ENCODE measurements at places on chromosomes 3 and 15.
A peak's percentile ranks its signal among the peaks of the same experiment; 100 is the strongest.

- no peak for DNase-seq
Observed at GRCh38 chr3:195240939-195241338, 30.0 kb downstream of the XXYLT1 start.

- DNase-seq, result no peak
Observed at GRCh38 chr3:20246662-20247061, 60.7 kb upstream of the SGO1 start.

- DNase-seq, result no peak
Observed at GRCh38 chr3:153399636-153400035, 237.6 kb downstream of the RAP2B start.

- no peak for DNase-seq
Observed at GRCh38 chr3:150210461-150211110, 197.5 kb upstream of the TSC22D2 start.

DNA sequence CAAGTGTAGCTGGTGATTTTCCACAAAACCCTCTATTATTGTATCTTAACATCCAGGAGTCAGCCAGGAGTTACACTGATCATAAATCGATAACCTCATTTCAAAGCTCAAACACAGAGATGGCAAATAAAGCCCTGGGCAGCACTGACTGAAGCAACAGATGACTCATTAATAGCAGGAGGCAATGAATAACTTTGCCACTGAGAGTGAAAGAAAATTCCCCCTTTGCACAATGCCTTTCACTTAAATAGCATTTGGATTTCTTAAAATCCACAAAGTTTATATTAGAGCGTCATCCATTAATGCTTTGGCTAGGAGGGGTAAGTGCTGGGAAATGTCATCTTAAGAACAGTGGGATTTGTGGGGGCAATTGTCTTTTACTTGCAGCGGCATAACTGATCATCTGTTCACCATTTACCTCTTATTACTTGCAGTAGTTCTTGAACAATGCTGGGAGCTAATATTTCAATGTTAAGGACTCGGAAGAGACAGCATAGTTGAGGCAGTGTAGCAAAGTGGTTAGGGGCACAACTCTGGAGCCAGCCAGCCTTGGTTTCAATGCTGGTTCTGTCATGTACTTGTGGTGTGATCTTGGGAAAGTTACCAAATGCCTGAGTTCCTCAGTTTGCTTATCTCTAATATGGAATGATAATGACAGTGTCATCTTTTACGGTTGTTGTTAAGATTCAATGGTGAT is 630.4 kb upstream of the TBL1XR1 start:
- peak; percentile 98 for DNase-seq

- peak; percentile 95 for DNase-seq
Observed at GRCh38 chr3:136955813-136956212, 2.0 kb upstream of the IL20RB start.

DNA sequence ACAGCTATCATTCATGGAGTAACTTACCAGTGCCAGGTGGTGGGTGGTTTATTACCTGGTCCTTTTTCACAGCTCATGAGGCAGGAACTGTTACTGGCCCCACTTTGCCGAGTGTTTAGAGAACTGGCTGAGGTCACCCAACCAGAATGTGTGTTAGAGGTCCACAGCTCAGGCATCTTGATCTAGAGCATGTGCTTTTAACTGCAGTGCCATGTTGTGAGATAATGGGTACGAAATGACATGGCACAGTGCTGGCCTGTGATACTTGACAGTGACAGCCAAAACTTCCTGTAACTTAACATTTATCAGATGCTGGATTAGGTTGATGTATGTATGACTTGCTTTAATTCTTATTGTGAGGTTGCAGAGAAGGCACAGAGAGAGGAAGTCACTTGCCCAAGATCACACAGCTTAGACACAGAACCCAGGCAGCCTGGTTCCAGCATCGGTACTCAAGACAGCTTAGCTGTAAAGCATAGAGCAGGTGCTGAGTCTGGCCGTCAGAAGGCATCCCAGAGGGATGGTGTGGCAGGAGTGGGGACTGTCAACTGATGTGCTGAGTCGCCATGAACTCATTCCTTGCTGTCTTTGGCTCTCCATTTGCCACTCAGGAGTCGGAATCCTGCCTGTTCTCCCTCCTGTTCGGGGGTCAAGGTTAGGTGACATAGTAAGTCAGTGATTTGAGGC is 9.6 kb downstream of the MCM2 start:
- DNase-seq, result no peak

DNA sequence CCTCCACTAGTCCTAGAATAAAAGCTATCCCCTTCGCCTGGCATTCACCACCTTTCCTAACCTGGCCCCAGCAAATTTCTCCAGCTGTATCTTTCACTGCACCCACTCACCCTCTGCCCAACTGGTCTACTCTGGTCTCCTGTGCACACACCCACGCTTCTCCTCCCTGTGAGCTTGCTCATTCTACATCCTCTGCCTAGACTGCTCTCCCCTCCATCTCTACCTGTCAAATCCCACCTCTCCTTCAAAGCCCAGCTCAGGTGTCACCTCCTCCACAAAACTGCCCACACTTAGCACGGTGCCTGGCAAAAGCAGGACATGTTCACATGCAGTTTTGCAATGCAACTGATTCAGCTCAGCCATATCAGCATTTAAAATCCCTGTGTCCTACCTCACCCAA is 45.8 kb upstream of the NTRK3 start:
- no peak for DNase-seq

DNA sequence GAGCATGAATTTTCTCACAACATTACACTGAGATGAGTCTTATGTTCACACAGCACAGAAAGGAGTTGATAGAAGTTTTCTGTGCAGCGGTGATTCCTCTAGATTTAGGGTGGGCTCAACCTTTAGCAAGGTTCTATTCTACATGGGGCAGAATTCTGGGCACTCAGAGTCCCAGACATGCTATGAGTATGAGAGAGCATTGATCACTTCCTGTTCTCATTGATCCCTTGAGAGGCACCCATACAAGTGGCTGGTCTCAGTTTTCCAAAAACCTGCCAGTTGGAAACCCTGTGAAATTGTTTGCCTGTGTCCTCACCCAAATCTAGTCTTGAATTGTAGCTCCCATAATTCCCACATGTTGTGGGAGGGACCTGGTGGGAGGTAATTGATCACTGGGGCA is 112.5 kb upstream of the NR2F2 start:
- DNase-seq, result no peak

DNA sequence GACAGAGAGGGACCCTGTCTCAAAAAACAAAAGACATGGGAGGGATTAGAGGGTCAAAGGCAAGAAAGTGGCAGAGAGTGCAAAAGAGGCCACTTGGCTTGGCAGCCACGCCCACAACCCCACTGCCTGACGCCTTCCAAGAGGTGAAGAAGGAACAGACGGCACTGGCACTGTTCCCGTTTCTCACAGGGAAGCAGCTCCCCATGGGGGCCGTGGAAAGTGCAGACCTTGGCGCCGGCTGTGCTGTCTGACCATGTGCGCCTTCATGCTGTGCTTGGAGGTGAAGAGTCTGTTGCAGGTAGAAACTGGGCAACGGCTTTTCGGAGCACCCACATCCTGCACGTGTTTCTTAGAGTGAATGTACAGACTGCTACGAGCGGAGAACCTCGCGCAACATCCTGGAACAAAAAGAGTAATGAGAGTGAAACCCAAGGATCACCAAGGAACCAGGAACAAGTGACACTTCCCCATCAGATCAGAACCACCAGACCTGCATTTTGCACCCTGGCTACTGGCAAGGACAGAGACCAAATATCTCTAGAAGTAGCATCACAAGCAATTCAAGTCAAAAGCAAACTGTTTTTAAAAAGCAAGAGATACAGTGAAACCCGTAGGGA is 9.7 kb downstream of the ZXDC start:
- DNase-seq, result no peak

DNA sequence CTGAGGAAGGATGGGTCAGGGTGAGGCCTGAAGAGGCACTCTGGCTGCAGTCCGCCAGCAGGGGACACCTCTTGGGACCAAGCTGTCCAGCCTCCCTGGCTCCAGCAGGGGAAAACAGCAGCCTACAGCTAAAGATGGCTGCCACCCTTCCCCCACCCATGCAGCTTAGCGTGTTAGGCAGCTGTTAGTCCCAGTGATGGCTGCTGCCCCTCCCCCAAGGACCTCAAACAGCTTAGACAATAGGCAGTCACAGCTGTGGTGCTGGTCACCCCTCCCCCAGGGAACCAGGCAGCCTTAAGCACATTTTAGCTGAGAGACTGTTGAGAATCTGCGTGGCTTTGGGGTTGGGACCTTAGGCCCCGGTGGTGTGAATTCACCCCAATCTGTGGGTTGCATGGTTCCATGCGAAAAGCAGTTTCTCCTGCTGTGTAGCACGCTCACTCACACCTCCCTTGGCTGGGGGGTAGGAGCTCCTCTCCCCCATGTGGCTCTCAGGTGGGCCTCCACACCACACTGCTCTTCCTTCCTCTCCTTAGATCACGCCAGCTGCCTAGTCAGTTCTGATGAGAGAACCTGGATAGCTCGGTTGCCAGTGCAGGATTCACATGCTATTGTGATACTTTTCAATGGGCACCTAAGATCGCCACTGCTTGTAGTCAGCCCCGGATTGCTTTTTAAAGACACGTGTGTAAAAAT is 140.5 kb upstream of the CADPS start:
- no peak for DNase-seq

GRCh38 chr15:45401665-45402161 is 23.4 kb upstream of the GATM start:
- no peak for DNase-seq

- DNase-seq, result no peak
Observed at GRCh38 chr3:123790254-123791072, 93.7 kb downstream of the MYLK start.

DNA sequence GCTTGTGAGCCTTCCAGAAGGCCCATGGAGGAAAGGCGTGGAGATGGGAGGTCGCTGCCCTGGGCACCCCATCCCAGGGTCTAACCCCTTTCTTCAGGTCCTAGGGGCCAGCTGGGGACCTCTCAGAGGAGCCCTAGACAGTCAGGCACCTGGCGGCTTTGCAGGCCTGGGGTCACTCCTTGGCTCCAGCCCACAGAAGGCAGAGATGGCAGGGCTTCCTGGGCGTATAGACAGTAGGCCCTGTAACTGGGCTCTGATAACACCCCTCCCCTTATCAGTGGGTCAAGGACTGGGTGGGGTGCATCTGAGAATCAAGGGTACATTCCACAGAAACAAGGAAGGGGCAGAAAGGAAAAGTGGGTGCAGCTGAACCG is 16.7 kb downstream of the ZDHHC19 start:
- DNase-seq, result no peak

GRCh38 chr3:126497956-126498355 is 19.6 kb downstream of the UROC1 start:
- no peak for DNase-seq

DNA sequence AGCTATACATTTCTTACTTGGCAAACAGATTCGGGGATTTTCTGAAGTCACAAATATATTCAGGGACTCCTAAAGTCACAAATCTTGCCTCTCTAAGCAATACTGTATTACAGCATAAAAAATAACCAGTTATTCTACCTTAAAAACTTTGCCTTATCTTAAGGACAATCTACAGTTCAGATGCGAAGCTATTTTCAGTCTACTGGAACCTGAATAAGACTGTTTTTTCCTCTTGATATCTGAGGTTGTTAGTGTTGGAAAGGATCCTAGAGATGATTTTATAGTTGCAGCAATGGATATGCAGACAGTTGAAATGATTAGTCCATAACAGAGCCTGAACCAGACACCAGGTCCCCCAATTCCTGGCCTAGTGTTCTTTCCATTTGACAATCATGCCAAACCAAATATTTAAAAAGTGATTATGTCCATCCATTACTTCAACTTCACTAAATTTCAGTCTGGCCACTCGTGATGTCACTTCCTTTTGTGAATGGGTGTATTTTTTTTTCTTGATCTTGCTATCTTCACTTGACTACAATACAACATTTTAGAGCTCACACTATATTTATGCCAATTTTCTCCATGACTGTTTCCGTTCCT is 1.8 kb downstream of the HDGFL3 start:
- peak; percentile 86 for DNase-seq

GRCh38 chr3:123789760-123790159 is 94.4 kb downstream of the MYLK start:
- peak; percentile 76 for DNase-seq

DNA sequence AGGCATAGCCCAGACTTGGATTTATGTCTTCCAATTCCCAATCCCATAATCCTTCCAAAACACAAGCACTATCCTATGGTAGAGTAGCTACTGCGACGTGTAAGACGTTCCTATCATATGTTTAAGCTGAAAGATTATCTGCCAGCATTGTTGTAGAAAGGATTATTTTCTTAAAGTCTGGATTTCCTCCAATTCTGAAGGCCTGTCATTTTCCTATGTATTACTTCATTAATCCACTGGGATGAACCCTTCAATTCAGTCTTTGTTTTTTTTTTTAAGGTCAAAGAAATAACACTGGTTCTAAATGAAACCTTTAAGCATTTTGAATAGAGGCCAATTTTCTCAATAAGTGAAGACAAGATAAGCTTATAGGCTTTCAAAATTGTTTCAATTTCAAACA is 289.0 kb downstream of the SLC9A9 start:
- DNase-seq, result no peak

DNA sequence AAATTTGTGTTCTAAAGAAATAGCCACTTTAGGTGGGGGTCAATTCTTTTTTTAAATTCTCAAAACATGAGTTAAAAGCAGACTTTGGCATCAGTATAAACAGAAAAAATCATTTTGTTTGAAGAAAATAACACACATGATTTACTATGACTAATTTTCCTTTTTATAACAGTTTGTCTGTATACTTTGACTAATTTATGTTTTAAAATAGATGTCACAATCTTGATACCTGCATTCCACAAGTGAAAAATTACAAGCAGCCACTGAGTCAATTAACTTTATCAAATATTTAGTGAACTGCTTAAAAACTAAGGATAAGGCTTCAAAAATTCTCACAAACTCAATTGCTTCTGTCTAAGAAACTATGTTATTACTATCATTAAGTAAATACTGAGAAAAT is 235.0 kb downstream of the TBC1D5 start:
- no peak for DNase-seq

DNA sequence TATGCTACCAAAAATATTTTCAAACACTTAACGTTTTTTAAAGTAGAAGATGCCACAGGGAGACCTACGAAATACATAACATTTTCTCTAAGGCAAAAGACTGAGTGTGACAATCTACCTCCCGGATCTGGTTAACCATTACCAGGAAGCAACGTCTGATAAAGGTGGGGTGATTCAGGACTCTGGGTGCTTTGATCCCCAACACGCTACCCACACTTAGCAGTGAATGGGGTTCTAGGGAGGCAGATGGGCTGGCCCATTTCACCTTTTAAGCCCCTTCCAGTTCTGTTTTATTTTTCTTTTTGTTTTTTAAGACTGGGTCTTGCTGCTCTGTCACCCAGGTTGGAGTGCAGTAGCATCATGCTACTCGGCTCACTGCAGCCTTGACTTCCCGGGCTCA is 39.5 kb downstream of the EIF4E3 start:
- no peak for DNase-seq

DNA sequence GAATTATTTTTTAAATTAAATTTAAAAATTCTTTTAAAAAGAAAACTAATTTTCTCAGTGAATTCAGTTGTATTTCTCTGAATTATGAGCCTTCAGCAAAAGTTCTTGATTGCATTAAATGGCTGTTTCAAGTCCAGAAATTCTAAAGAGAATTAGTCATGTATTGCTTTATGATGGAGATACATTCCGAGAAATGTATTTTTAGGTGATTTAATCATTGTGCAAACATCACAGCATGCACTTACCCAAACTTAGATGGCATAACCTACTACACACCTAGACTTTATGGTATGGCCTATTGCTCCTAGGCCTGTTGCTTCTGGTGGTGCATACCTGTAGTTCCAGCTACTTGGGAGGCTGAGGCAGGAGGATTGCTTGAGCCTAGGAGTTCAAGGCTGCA is 44.3 kb upstream of the GCNT3 start:
- DNase-seq, result no peak

- peak; percentile 86 for DNase-seq
Observed at GRCh38 chr3:89145995-89146394, 38.6 kb downstream of the EPHA3 start.

GRCh38 chr3:195040773-195041520 is 230.0 kb downstream of the XXYLT1 start:
- no peak for DNase-seq
